ENCODE measurements at places on chromosomes 11 and 22.

GRCh38 chr11:34049028-34049427 is 2.5 kb upstream of the CAPRIN1 start:
- DNase-seq: no peak

GRCh38 chr11:84215672-84216071 is 929.5 kb upstream of the CCDC90B start:
- DNase-seq: no peak

DNA sequence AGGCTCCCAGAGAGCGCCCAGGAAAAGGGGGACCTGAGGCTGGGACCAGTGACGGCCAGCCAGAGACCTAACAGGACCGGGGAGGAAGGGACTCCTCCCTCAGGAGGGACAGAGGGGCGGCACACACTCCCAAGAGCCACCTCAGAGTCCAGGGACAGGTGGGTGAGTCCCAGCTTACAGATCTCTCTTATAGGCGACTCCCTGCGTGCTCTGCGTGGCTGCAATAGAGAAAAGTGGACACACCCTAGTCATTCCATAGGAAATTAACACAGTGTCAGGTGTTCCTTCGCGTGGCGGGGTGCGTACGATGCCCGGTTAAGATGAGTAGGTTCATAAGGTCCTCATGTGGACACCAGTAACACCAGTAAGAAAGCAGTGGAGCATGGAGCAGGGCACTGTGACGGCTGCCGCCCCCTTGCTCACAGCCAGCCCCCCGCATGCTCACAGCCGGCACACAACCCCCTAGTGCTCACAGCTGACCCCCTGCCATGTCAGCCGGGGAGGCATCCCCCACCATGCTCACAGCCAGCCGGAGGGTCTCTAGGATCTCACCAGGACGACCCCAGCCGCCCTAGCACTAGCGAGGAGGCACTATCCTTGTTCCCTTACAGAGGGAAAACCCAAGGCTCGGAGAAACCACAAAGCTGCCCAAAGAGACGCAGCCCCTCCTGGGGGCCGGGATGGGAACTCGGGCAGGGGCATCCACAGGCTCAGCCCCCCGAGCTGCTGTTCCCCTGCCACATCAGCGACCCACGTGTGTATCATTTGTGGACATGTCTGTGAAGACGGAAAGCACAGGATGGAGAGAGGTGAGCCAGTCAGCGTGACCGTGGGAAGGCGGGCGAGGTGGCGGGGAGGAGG is 426.8 kb downstream of the TBC1D22A start:
- DNase-seq: no peak

DNA sequence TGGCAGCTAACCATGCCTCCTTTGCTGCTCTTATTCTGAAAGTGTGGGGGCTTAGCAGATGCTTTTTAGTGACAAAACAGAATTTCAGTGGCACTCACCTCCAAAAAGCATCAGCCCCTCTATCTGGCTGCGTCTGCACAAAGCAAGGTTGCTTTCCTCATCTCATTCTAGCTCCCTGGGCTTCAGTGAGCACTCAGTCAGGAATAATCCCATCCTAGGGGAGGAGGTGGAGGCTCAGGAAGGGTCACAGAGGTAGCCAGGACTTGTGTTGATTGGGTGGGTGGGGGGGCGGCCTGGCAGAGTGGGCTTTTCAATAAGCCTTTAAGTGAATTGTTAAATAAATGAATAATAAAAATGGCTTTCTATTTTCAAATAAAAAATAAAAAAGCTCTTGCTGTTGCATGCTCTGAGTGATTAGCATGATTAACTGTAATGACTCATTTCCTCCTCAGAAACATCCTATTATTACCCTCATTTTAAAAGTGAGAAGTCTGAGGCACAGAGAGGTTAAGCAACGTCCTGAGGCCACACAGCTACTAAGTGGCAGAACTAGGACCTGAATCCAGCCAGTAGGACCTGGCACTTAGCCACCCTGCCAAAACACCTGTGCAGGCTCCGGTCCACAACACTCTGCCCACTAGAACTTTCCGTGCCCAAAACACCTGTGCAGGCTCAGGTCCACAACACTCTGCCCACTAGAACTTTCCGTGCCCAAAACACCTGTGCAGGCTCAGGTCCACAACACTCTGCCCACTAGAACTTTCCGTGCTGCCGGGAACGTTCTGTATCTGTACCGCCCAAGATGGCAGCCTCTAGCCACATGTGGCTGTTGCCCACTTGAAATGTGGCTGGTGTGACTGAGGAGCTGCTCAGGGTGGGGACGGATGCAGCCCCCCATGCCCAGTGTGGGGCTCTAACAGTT is 5.5 kb downstream of the B3GAT1 start:
- no peak for DNase-seq

- DNase-seq: no peak
Observed at GRCh38 chr11:79906164-79906563, 465.3 kb upstream of the TENM4 start.

- no peak for DNase-seq
Observed at GRCh38 chr11:116172851-116173250, 599.9 kb downstream of the BUD13 start.

DNA sequence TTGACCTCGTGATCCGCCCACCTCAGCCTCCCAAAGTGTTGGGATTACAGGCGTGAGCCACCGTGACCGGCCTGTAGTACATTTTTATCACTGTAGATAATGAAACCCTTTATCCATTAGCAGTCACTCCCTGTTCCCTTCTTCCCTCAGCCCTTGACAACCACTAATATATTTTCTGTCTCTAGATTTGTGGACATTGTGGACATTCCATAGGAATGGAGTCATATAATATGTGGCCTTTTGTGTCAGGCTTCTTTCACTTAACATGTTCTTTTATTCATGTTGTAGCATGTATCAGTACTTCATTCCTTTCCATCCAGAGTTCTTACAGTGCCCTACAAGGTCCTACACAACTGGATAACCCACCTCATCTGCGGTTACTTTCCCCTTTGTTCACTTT is 30.5 kb downstream of the RRM1 start:
- DNase-seq: no peak

DNA sequence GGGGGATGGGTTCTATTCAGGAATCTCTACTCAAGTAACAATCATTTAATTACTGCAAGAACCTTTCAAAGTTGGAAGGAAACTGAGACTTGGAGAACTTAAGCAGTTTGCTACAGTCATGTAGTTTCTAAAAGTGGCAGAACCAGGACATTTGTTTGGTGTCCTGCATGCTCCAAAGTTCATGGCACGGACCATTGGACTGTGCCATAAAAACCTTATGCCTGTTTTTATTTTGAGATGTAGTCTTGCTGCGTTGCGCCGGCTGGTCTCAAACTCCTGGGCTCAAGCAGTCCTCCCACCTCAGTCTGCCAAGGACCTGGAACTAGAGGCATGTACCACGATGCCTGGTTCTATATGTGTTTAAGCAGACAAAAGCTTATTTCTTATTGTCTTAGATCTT is 18.6 kb upstream of the AIFM3 start:
- no peak for DNase-seq

- no peak for DNase-seq
Observed at GRCh38 chr11:117191680-117192400, 7.3 kb upstream of the TAGLN start.

DNA sequence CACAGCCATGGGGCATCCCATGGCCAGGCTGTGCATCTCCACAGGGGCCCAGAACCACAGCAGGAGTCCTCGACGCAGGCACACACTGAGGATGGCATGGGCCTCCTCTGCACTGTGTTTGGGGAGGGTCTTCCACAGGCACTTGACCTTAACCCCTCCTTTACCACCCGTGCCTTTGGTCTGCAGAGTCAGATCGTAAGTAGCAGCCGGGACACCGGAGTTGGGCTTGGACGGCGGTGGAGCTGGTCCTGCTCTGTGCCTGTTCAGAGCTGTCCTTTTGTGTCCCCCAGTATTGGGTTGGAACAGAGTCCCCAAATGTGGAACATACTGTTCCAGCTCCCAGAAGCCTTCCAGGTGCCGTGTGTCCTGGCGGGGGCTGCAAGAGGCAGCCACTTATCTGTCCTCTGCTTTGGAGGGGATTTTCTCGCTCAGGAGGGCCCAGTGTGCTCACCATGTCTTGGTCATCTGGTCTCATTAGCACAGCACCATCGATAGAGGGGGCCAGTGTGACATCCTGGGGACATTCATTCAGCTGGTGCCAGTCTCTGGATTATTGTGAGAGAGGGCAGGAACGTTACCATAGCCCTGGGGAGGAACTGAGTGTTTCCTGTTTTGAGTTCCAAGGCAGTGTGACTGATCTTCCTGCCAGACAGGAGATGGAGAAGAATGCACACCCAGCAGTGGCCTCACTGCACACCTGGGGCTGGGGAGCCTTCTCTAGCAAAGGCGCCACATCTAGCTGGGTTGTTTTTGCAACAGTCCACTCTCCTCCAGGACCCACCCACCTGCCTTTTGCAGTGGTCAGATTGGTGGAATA is 12.4 kb downstream of the CRELD2 start:
- peak; percentile 30 for DNase-seq

GRCh38 chr11:86013713-86014112 is 55.2 kb downstream of the PICALM start:
- DNase-seq: no peak

DNA sequence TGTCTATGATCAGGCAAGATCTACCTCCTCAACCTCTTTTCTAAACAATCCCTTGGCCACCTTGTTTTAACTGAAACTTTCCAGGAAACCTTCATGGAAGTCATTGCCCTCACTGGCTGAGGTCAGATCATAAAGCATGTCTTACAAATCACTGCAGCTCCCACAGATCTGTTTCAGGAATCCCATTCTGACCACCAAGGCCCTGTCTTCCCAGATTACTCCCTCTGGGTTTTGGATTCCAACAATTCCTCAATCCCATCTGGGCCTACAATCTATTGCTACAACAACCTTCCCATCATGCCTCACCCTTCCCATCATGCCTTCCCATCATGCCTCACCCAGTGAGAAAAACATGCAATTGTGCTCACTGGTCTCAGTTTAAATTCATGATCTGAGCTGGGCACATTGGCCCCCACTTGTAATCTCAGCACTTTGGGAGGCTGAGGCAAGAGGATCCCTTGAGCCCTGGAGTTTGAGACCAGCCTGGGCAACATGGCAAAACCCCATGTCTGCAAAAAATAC is 15.9 kb downstream of the ADAMTS15 start:
- no peak for DNase-seq

DNA sequence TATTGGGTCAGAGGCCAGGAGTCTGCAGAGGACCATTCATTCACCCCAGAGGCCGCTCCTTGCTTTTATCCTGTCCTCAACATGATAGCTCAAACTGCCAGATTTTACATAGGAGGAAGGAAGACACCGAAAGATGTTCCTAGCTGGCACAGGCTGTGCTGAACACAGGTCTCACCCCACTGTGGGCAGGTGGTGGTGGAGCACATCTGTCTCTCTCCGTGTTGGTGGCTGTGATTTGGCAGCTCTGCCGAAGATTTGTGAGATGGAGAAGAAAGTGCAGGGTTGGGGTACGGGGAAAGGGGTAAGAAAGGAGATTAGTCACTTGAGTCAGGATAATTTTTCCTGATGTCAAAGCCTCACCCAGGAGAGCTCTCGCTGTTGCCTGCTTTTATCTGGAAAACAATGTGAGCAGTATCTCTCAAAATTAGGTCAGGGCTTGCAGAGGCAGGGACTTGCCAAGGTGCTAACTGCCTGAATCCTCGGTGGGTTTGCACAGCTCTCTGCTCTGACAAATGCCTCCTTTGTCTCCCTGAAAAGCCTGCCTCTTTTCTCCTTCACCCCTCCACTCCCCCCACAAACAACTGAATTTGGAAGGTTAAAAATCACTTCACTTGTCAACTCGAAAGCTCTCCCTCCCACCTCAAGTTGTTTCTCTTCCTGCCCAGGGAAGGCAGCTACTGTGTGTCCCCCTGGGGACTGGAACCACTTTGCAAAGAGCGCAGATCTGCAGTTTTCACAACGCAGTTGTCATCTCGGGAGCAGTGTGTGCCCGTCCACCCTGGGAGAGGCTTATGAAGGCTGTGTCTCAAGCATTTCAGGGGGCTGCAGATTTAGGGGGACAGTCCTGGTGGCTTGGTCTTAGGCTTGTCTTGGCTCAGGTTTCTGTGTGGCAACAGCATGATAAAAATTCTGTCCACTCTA is 299.7 kb downstream of the ST3GAL4 start:
- no peak for DNase-seq

- no peak for DNase-seq
Observed at GRCh38 chr11:120024586-120024985, 113.3 kb downstream of the TRIM29 start.

- DNase-seq: no peak
Observed at GRCh38 chr11:58654908-58655296, 32.4 kb downstream of the CNTF start.

DNA sequence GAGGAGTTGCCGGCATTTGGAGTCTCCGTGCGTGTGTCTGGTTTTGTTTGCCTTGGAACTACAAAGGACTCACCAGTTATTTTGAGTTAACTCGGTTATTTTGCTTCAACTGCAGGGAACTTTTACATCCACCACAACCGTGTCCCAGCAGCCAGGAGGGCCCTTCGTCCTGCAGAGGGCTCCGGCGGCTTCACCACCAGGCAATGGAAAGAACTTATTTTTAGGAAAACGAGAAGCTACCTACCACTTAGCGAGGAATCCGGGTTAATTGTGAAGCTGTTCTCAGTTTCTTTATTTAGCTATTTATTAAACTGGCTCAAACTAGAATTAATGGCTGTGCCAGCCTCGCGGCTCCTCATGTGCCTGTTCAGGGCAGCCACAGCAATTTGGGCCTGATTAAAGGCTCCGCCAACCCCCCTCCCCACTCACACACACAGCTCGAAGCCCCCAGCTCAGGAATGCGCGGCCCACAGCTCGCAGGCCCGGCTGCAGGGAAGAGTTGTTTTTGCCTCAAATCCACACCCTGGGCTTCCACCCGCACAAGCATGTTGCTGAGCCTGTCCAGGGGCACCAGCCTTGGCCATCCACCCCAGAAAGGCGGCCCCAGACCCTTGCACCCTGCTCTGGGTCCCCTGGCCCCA is 55.9 kb upstream of the FGF3 start:
- no peak for DNase-seq

DNA sequence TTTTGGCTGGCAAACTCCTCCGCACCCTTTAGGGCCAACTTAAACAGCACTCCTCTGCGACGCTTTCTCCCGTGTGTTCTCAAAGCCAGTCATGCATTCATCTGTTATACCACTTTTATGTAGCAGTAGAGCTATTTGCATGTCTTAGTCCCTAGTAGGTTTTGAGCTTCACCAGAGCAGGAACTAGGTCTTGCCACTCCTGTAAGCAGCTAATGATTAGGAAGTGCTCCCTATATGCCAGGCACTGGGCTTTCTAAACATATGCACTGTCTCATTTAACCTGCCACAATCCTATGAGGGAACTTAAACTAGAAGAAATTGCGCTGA is 180.8 kb downstream of the DBX1 start:
- no peak for DNase-seq

GRCh38 chr11:19718951-19719350 is 6.3 kb downstream of the NAV2 start:
- no peak for DNase-seq

Measured in effector CD4-positive, alpha-beta T cell (primary cell).